Activated CD8-positive, alpha-beta T cell treated with anti-CD3 and anti-CD28 coated beads for 36 hours (primary cell): ENCODE measurements at places on chromosomes 2 and 18.

GRCh38 chr2:120594856-120595685, 140.6 kb upstream of the GLI2 start:
- DNase-seq = no peak

GRCh38 chr2:69237070-69237670, 149.9 kb downstream of the GFPT1 start:
- DNase-seq = no peak

DNA sequence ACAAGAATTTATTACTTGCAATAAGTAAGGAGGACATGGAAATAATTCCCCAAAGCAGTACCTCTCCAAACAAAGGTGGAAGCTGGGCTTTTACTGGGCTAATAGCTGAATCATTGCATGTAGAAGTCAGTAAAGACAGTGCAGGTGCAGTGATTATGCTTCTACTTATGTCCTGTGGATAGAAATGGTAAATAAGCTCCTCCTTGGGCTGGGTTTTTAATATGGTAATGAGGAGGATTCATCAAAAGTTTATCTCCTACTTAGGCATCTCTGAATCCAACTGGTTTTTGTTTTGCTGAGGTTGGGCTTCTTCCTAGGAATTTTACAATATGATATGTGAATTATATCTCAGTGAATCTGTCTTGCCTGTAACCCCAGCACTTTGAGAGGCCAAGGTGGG, 297.4 kb upstream of the MC4R start:
- DNase-seq = no peak

GRCh38 chr2:86138736-86139625, 32.9 kb downstream of the PTCD3 start:
- peak; percentile 16 for DNase-seq

DNA sequence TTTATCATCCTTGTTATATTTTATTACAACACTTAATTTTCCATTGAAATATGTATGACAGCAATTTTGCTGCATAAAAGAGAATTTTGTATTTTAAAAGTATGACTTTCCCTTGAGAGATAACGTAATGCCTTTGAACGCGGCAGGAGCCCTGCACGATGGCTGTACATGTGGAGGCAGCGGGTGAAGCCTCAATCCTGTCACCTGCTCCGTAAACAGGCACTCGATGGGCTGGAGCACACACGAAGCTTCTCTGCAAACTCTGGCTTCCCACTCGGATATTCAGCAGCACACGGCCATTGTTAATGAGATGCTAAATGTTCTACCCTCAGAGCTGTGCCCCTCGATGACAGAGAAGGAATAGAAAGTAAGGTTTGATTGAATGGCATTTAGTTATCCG, 184.4 kb downstream of the RTP5 start:
- DNase-seq = no peak

- no peak for DNase-seq
Observed at GRCh38 chr2:199955007-199955338, 318 bp downstream of the TYW5 start.

GRCh38 chr2:159077869-159078268, 109.4 kb downstream of the TANC1 start:
- DNase-seq = no peak

GRCh38 chr2:27025861-27026851, 6.6 kb upstream of the TMEM214 start:
- DNase-seq = no peak

- DNase-seq = no peak
Observed at GRCh38 chr18:9000733-9001132, 101.8 kb upstream of the NDUFV2 start.

DNA sequence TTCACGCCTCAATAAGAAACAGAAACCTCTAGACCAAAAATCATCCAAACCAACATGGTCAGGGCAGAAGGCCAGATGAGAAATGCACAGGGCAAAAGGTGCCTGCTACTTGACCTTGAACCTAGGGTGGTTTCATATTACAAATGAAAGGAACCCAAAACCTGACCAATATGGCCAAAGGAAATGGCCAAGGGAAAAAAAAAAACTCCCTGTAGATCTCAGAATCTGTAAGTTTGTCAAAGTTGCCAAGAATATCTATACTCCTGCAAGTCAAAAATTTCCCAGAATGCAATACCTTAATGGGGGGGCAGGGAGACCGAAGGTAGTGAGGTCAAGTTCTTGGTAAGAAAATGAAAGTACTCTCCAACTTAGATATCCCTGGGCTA, 47.2 kb downstream of the HIBCH start:
- no peak for DNase-seq

DNA sequence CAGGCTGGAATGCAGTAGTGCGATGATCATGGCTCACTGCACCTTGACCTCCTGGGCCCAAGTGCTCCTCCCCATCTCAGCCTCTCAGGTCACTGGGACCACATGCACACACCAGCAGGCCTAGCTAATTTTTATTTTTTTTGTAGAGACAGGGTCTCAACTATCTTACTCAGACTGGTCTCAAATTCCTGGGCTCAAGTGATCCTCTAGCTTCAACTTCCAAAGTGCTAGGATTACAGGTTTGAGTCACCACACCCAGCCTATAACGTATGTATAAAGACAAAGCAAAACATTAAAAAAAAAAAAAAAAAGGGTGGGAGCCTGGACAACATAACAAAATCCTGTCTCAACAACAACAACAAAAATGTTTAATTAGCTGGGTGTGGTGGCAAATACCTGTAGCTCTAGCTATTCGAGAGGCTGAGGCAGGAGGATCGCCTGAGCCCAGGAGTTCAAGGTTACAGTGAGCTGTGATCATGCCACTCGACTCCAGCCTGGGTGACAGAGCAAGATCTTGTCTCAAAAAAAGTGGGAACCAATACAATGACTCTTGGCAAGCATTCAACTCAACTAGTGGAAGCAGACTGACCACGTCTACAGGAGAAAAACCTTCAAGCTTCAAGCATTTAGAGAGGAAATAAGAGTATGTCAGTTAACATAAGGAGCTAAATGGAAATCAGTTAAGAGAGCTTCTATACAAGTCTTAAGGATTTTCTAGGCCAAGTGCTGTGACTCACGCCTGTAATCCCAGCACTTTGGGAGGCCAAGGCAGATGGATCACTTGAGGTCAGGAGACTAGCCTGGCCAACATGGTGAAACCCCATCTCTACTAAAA, 2.6 kb downstream of the GTF3C2 start:
- no peak for DNase-seq

DNA sequence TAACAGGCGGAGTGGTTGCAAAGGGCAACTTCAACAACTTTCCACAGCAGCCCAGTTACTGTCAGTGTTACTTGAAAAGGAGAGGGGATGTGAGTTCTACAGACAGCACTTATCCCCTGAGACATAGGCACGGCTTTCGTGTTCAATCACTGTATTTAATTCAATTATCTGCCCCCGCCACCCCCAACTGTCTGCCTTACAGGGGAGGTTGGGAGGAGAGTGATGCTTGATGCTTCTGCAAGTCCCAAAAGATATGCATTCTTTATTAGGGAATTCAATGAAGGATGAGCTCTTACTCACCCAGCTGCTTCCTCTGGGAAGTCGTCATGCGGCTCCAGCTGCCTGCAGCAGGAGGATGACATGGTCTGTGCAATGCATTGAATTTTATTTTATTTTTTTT, 639.9 kb downstream of the DCC start:
- DNase-seq = no peak

DNA sequence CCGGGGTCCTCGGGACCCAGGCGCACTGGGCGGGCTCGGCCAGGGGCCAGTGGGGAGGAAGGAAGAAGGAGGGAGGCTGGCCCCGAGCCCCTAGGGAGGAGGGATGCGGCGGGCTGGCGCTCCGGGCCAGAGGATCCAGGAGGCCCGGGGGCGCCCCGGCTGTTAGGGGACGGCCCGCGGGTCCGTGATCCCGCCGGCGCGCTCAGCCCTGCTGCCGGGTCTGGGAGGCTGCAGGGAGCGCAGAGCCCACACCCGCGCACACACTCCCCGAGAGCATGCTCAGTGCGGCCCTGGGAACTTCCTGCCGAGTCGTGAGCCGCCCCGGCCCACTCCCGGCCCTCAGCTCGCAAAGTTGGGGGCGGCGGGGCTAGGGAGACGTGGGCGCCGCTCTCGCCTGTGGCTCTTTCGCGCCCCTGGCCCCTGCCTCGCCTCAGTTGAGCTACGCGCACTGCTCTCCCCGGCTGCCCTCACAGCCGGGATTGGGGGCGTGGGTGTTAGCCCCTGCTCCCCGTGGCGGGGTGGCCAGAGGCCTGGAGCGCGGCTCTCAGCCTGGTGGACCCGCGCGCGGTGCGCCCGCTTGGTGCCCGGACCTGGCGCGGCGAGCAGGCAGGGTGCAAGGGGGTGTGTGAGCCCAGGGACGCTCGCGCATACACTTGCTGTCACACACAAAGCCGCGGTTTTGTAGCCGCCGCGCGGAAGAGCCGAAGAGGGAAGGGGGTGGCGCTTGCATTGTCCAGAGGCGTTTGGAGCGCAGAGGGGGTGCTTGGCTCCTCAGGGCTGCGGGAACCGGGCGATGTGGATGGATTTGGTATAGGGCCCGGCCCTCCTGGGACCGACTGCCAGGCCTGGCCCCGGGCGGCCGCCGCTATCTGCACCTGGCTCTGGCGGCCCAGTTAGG, 132.9 kb upstream of the MGAT5 start:
- peak; percentile 73 for DNase-seq

DNA sequence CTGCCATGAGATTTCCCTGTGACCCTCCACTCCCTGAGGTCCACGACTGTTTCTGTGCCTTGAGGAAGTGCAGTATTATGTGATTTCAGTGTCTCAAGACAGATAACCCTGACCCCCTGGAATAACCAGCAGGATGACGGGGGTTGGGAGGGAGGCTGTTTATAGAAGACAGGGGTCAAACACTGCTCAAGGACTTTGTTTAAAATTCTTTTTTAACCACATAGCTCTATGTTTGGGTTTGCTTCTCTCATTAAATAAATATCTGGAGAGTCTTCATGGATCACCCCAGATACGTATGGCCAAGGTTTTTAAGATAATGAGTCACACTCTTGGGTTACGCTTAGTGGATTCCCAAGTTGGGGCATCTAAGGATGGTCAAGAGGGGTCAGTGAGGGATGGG, 523.8 kb upstream of the TNP1 start:
- no peak for DNase-seq
